CD4-positive, CD25-positive, alpha-beta regulatory T cell (primary cell): ENCODE measurements at places on chromosomes 3 and 15.
A peak's percentile ranks its signal among the peaks of the same experiment; 100 is the strongest.

GRCh38 chr3:159741281-159741680, 247.4 kb upstream of the IL12A start:
- H3K4me1 ChIP-seq, result no peaks in the 10 kb centered on the region
- H3K27me3 ChIP-seq, result no peaks in the 10 kb centered on the region
- H3K36me3 ChIP-seq, result no peaks in the 10 kb centered on the region
- DNase-seq, result no peak
- H3K27ac ChIP-seq, result no peak overlapping the region

- H3K27ac ChIP-seq, result no peak overlapping the region
- H3K4me3 ChIP-seq, result no peak overlapping the region
- no peaks in the 10 kb centered on the region for H3K36me3 ChIP-seq
- peaks cover 8% of the 10 kb centered on the region for H3K4me1 ChIP-seq
Measured at GRCh38 chr15:57114070-57114469, 195.6 kb downstream of the TCF12 start.

DNA sequence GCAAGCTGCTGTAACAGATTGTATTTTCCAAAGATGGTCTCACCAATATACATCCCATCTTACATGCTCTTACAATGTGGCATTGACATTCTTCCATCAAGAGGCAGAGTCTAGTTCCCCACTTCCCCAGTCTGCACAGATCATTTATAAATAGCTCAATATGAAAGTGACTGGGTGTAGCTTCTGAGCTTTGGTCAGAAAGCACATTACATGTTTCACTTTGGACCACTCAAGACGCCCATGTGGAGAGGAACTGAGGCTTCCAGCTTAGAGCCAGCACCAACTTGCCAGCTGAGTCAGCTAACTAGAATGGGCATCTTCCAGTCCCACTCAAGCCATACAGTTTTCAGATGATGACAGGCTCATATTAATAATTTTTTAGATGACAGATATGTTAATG, 45.5 kb downstream of the GREM1 start:
- DNase-seq, result no peak
- no peaks in the 10 kb centered on the region for H3K4me1 ChIP-seq
- no peak overlapping the region for H3K27ac ChIP-seq
- no peaks in the 10 kb centered on the region for H3K36me3 ChIP-seq

GRCh38 chr15:65058394-65059368, 9.1 kb downstream of the RASL12 start:
- no peaks in the 10 kb centered on the region for H3K4me1 ChIP-seq
- H3K27ac ChIP-seq, result no peak overlapping the region
- H3K4me3 ChIP-seq, result no peak overlapping the region
- DNase-seq, result no peak
- H3K27me3 ChIP-seq, result no peaks in the 10 kb centered on the region

GRCh38 chr15:68028137-68028887, 25.8 kb upstream of the PIAS1 start:
- no peak for DNase-seq
- peaks cover 11% of the 10 kb centered on the region for H3K27me3 ChIP-seq

DNA sequence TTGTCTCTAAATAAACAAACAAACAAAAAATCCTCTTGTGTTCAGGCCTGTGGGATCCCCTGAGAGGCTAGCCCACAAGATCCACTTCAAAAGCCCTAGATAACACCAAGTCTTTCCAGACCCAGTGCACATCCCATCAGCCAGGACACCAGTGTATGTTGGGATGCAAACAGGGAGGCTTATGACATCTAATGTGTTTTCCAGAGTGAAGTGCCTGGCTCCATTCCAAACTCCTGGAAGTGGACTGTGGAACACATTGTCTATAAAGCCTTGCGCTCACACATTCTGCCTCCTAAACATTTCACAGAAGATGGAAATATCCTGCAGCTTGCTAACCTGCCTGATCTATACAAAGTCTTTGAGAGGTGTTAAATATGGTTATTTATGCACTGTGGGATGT, 57.0 kb downstream of the MLH1 start:
- no peak for DNase-seq
- no peaks in the 10 kb centered on the region for H3K4me1 ChIP-seq
- no peak overlapping the region for H3K27ac ChIP-seq
- no peaks in the 10 kb centered on the region for H3K27me3 ChIP-seq
- H3K4me3 ChIP-seq, result no peak overlapping the region

DNA sequence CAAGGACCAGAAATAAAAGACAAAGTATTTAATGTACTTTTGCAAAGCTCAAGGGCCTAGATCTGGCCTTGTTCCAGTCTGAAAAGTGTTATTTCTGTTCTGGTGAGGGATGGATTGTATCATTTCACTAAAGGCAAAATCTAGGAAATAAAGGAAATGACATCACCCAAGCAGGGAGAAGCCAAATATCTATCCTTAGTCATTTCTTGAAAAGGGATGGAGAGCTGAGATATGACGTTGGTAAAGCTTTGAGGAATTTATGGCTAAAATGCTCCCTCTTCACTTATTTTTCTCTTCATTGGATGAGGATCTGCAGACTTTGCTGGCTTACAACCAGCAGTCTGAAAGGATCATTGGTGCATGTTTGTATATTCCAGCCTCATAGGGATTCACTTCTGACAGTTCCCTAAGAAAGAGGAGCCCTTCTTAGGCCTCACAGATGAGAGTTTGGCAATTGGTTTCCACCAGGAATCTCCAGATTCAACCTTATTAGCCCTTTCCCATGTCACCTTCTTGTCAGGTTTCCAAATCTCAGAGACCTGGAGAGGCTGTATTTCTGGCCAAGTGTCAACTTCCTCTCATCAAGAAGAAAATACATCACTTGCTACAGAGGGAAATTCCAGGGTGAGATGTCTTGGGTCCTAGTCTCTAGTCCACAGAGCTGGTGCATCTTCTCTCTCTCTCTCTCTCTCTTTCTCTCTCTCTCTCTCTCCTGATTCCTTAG, 93.7 kb upstream of the BOC start:
- DNase-seq, result no peak
- H3K4me3 ChIP-seq, result no peak overlapping the region
- H3K27me3 ChIP-seq, result no peaks in the 10 kb centered on the region
- H3K36me3 ChIP-seq, result no peaks in the 10 kb centered on the region
- no peaks in the 10 kb centered on the region for H3K4me1 ChIP-seq

GRCh38 chr3:112364291-112364690, 31.3 kb downstream of the CD200 start:
- no peaks in the 10 kb centered on the region for H3K27me3 ChIP-seq
- no peaks in the 10 kb centered on the region for H3K4me1 ChIP-seq
- H3K36me3 ChIP-seq, result no peaks in the 10 kb centered on the region
- DNase-seq, result no peak
- H3K27ac ChIP-seq, result no peak overlapping the region

- no peak overlapping the region for H3K27ac ChIP-seq
Measured at GRCh38 chr3:100384733-100385525, 16.0 kb downstream of the TOMM70 start.

DNA sequence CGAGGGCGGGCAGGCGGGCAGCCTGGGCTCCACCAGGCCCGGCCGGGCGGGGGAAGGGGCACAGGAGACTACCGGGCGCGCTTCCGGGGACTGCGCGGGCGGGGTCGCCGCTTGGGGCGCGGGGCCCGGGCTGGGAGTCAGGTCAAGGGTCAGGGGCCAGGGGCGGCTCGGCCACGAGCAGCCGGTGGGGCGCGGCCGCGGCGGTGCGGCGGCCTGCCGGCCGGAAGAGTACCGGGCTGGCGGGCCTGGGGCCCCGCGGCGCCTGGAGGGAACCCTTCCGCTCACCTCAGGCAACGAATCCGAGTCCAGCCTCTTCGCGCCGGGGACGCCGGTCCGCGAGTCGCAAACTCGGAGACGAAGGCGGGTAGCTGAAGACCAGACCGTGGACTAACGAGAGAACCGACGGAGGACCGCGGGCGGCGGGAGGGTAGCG, 225 bp downstream of the RHOA start:
- H3K36me3 ChIP-seq, result peaks cover 2% of the 10 kb centered on the region
- peak overlapping the region; percentile 92 for H3K27ac ChIP-seq
- peak; percentile 62 for DNase-seq
- H3K4me3 ChIP-seq, result peak overlapping the region; percentile 19

GRCh38 chr3:119401503-119402440, 61.6 kb downstream of the TMEM39A start:
- H3K4me1 ChIP-seq, result no peaks in the 10 kb centered on the region
- H3K27me3 ChIP-seq, result no peaks in the 10 kb centered on the region
- peaks cover 28% of the 10 kb centered on the region for H3K36me3 ChIP-seq
- H3K4me3 ChIP-seq, result no peak overlapping the region

GRCh38 chr3:180332608-180333007, 269.4 kb upstream of the TTC14 start:
- no peak overlapping the region for H3K4me3 ChIP-seq
- no peaks in the 10 kb centered on the region for H3K36me3 ChIP-seq
- H3K4me1 ChIP-seq, result no peaks in the 10 kb centered on the region
- no peak overlapping the region for H3K27ac ChIP-seq
- no peak for DNase-seq

GRCh38 chr15:66894363-66894762, 171.0 kb upstream of the SMAD3 start:
- no peak overlapping the region for H3K27ac ChIP-seq
- H3K4me3 ChIP-seq, result no peak overlapping the region
- no peaks in the 10 kb centered on the region for H3K4me1 ChIP-seq
- no peaks in the 10 kb centered on the region for H3K36me3 ChIP-seq
- no peak for DNase-seq
- no peaks in the 10 kb centered on the region for H3K27me3 ChIP-seq

DNA sequence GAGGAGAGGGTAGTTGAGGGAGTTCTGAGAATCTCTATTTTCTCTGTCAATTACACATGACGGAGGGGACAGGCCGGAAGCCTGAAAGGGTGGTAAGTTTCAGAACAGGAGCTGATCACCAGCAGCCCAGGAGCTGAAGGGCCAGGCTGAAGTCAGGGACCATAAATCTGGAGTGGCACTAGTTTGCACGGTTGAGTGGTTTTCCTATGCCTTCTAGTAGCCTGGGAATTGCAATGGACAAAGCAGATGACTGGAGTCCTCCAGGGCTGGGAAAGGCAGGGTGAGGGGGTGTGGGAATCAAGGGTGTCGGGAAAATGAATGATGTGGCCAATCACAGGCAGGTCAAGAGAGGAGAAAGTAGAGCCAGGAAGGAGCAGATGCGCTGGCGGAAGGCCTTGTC, 72.5 kb downstream of the MAGEF1 start:
- no peaks in the 10 kb centered on the region for H3K36me3 ChIP-seq
- no peak overlapping the region for H3K27ac ChIP-seq
- no peaks in the 10 kb centered on the region for H3K4me1 ChIP-seq
- H3K27me3 ChIP-seq, result no peaks in the 10 kb centered on the region
- no peak overlapping the region for H3K4me3 ChIP-seq

DNA sequence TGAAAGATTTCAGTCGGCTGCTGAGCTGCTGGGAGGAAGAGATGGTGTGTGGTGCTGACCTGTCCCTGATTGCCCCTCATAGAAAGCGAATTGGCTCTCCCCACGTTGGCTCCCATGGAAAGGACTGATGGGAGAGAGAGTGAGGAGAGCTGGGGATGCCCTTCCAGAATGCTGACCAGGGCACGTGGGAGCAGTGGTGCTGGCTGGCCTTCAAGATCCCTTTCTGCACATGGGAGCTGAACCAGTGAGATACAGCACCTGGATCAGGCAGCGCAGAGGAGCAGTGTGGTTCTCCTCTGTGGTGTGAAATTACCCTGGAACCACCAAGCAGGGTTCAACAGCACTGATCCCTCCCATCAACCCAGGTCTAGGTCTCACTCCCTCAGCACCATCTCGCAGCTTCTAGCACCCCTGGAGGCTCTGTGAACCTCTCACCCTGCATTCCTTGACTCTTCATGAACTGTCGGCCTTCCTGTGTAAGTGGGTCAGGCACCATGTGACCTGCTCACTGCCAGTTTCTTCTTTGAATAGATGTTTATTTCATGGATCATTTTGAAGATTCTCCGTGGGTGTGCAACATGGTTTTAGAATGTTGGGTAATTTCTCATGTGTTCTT, 55.7 kb downstream of the CACNA1D start:
- H3K4me3 ChIP-seq, result no peak overlapping the region
- no peaks in the 10 kb centered on the region for H3K4me1 ChIP-seq

DNA sequence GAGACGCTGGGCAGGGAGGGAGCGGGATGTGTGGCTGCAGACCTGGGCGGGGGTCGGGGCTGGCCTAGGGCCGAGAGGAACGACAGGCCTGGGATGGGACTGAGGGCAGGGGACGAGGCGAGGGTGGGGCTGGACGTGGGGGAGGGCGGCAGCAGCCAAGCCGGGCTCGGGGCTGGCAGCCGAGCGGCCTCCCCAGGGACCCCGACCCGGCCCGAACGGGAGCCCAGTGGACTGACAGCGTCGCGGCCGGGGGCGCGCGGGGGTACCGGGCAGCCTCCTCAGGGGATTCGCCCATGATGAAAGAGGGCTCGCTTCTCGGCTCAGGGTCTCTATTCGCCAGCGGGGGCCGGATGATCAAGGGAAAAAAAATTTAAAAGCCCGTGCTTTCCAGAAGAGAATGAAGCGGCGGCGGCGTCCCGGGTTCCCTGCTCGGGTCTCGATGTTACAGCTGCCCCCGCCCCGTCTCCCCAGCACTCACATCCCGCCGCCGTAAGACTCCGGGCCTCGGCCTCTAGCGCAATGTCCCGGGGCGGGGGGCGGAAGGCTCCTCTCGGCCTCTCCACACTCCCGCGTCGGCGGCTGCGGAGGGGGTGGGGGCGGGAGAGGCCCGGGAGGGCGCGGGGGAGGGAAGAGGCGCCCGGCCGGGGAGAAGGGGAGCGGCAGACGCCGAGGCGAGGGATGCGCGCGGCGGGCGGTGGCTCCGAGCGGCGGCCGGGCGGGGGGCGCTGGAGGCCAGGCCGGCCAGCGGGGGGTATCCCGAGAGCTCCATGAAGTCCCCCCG, 4.3 kb downstream of the PTH1R start:
- DNase-seq, result no peak
- H3K4me1 ChIP-seq, result peaks cover 21% of the 10 kb centered on the region
- H3K27me3 ChIP-seq, result peaks cover 15% of the 10 kb centered on the region
- H3K36me3 ChIP-seq, result no peaks in the 10 kb centered on the region

GRCh38 chr3:160129459-160130061, 95.7 kb upstream of the C3orf80 start:
- H3K4me1 ChIP-seq, result no peaks in the 10 kb centered on the region
- no peak for DNase-seq
- H3K36me3 ChIP-seq, result no peaks in the 10 kb centered on the region
- H3K4me3 ChIP-seq, result no peak overlapping the region
- H3K27ac ChIP-seq, result no peak overlapping the region

DNA sequence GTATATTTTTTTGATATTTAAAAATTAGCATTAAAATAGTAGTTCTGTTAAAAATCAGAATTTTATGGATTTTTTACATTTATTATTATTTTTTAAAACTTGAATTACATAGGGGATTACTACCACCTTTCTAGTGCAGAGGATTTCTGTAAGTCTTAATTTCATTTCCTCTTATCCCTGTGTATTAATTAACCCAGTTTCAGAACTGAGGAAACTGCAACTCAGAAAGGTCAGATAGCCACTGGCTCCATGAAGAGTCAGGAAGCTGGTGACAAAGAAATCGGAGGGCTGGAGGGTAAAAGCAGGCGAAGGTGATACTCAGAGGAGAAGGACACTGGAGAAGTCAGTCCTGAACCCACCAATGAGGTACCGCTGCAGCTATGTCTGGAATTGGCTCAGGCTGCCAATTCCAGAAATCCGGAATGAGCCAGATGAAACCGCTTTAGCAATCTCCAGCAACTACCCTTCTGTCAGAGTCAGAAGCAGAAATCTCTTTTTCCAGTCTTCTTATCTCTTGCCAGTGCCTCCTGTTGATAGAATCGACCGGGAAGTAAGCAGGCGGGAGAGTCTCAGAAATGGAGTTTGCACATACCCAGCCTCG, 308.5 kb downstream of the SV2B start:
- DNase-seq, result no peak
- no peak overlapping the region for H3K4me3 ChIP-seq
- H3K27ac ChIP-seq, result no peak overlapping the region
- H3K4me1 ChIP-seq, result no peaks in the 10 kb centered on the region
- no peaks in the 10 kb centered on the region for H3K27me3 ChIP-seq

GRCh38 chr15:101198800-101199199, 53.0 kb downstream of the CHSY1 start:
- H3K4me1 ChIP-seq, result peaks cover 51% of the 10 kb centered on the region
- H3K27ac ChIP-seq, result no peak overlapping the region
- H3K4me3 ChIP-seq, result no peak overlapping the region
- no peaks in the 10 kb centered on the region for H3K27me3 ChIP-seq
- H3K36me3 ChIP-seq, result no peaks in the 10 kb centered on the region
